Activated CD8-positive, alpha-beta T cell treated with anti-CD3 and anti-CD28 coated beads for 36 hours (primary cell): ENCODE measurements at places on chromosomes 3 and 15. TPM values are rescaled to one million over a fixed set of nuclear protein-coding genes. Genes with fewer than 3 reads are reported as not detected.

GRCh38 chr3:130490241-130490640 lies 26.7 kb upstream of the COL6A6 start:
- DNase-seq: no peak

DNA sequence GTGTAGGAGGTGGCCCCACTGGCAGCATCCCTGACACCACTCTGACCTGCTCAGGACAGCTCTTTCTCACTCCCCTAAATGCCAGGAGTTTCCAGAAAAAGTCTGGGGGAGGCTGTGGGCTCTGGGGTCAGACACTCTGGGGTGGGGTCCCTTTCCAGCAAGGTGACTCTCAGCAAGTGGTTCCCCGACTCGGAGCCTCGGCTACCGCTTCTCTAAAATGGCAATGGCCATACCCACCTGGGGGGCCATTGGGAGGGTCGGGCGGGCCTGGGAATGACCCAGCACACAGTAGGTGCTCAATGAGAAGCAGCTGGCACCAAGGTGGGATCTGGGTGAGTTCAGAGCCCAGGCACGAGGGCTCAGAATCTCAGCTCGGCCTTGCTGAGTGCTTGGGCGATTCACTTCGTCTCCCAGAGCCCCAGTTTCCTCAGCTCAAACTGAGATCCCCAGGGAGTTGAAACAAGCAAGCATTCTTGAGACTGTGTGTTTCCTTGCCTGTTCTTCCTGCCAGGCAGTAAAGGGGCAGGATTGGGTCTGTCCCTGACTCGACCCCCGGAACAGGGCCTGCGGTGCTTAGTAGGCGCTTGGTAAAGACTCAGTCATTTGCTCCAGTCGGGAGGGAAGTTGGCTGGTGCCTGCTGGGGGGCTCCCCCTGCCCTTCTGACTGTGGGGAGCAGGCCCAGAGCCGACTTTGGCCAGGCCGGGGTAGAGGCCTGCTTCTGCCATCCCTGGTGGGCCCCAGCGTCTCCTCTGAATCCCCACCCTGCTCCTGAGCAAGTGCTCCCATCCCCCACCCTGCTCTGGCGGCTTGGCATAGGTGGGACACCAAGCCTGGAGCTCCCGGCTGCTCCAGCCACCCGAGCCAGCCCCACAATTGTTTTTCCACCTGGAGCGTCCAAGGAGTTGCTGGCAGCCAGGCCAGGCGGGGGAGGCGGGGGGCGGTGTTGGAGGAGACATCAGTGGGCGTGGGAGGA lies 32.9 kb upstream of the FBLN2 start:
- no peak for DNase-seq

DNA sequence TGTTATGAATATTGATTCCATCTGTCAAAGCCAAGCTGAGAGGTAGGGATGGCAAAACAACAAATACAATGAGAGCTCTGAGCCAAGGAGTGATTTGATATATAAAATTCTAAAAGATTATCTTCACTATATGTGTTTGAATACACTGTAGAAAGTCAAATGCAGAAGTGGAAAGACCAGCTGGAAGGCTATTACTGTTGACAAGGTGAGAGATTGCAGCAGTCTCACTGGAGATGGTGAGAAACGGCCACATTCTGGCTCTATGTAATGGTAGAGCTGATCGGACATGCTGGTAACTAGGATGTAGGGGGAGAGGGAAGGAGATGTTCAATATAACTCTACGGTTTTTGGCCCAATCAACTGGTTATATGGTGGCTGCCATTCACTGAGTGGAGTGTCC lies 434.2 kb upstream of the SUCLG2 start:
- no peak for DNase-seq

DNA sequence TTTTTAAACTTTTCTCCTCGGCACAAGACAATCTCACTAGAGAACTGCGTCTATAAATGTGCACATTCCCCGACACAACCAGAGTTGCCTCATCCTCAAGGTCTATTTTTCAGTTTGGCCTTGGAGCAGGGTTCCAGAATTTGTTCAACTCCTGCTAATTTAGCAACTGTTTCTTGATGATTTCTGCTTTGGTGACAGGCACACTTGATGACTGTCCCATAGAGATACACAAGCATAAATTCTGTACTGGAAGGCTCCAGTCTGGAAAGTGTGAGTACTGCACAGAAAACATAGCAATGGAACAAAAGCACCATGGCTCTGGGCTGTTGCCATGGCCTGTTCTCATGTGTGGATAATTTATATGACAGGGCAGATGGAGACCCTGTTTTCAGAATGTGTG lies 379.6 kb upstream of the PDZRN3 start:
- DNase-seq: no peak

GRCh38 chr3:16113704-16114103 lies 60.8 kb upstream of the GALNT15 start:
- DNase-seq: no peak

DNA sequence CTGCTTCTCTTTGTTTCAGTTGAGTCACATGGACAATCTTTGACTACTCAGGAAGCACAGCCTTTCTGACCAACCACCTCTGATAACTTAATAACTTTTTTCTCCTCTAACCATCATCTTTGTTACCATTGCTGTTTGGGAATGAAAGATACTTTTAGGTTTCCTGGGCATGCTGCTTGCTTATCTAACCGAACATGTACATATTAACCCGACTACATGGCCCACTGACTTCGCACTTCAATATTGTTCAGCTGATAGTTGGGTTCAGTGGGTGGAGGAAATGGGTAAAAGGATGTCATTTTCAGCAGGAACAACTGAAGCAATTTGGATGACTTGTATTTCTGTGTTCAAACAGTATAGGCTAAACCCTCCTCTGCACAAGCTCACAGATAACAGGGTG lies 214.3 kb downstream of the SQOR start:
- no peak for DNase-seq

DNA sequence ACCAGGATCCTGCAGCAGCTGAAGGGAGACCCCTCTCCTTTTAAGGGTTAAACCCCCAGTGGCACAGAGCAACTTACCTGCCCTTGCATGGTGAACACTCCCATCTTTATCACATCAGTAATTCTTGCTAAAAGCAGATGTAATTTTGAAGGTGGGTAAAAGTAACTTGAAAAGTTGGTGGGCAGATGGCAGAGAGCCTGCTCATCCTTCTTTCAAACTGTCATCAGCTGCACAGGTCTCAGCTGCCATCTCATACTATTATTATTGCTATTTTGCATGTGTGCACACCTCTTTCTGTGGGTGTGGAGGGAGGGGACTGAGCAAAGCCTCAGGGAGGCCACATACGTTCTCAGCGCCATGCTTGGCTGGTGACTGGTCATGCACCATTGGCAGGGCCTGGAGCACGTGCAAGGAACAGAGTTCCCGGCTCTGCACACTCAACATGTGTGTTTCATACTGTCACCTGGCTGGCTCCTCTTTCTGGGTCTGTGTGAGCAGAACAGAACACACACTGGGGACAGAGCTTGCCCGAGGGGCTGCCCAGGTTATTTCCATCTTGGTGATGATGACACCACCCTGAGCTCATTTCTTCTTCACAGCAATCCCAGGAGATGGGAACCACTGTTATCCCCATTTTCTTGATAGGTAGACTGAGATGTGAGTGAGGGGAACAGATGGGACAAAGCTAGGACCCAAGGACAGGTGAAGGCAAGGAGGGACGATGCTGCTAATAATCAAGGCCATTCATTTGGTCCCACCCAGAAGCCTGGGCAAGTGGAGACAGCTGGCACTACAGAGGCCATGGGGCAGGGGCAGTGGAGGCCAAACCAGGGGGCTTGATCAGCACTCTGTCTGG lies 95.8 kb upstream of the KLF13 start:
- no peak for DNase-seq

- no peak for DNase-seq
These were observed 158.4 kb upstream of the NAALADL2 start for GRCh38 chr3:174700736-174701135.

DNA sequence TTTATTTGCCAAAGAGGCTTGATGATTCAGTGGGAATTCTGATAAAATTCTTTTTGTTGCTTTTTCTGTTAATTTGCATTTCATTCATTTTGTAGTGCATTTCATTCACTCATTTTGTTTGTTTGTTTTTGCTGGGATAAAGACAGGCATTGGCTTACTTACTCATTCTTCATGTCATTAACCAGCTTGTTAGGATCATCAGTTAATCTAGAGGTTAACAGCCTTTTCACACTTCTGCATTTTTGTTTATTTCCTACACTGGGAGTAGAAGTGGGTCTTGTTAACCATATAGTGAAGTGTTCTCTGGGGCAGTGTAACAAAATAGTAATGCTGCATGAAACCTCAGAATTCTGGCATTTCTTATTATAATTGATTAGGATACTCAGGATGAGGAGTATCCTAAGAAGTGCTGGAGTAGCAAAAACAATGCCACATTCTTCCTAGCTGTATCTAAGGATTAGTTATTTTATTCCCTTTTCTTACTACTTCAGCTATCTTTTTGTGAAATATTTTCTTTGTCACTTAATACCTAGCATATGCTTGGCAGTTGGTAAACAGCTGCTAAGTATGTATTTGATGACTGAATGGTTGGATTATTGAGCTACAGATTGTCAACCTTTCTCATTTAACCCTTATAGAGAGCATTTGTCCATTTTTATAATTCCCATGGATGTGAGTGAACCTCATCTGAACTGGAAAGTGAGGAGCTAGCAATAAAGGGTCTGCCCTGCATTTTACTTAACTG lies 135.7 kb upstream of the LRRFIP2 start:
- no peak for DNase-seq

- no peak for DNase-seq
These were observed 25.8 kb downstream of the FAM98B start for GRCh38 chr15:38479756-38480155.

- no peak for DNase-seq
These were observed 104.6 kb upstream of the STRIT1 start for GRCh38 chr3:155398046-155398445.

DNA sequence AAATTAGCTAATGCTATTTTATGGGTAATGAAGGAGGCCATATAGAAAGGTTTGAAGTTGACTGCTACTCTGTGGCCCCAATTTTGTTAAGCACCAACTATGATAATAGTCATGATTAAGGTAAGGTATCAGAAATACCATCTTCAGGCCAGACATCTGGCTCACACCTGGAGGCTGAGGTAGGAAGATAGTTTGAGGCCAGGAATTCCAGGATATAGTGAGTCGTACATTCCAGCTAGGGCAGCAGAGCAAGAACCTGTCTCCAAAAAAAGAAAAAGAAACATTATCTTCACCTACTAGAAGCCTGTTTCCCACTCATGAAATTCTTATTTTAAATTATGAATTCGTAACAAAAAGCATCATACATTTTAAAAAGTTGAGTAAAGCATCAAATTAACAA lies 64.4 kb downstream of the LRRC28 start:
- no peak for DNase-seq

- DNase-seq: no peak
These were observed 221.7 kb downstream of the CGGBP1 start for GRCh38 chr3:87837076-87837475.

GRCh38 chr3:27943106-27943505 lies 221.0 kb upstream of the EOMES start:
- DNase-seq: peak; percentile 37

- peak; percentile 16 for DNase-seq
These were observed 19.8 kb upstream of the NUDT16 start for GRCh38 chr3:131361464-131362421.

DNA sequence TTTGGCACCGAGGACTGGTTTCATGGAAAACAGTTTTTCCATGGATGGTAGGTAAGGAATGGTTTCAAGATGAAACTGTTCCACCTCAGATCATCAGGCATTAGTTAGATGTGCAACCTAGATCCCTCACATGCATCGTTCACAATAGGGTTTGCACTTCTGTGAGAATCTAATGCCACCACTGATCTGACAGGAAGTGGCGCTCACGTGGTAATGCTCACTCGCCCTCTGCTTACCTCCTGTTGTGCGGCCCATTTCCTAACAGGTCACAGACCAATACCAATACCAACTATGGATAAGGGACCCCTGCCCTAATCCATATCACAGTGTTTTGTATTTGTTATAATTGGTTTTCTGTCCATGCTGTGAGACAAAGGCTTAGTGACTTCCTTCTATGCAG lies 58.9 kb downstream of the SLMAP start:
- DNase-seq: peak; percentile 68

DNA sequence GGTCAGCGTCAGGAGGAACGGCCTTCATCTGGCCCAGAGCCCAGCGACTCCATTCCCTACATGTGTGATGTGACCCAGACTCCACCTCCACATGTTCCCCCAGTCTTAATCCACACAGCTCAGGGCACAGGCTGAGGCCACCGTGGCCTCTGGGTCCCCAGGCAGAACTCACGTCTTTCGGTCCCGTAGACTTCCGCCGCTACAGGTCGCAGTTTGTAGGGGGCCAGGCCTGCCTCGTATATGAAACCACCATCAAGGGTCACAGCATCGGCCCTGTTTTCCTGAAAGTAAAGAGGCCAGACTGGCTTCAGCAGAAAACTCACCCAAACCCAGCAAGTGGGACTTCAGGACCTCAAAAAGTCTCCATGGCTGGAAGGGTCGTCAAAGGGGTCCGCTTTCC lies 8.6 kb downstream of the LTF start:
- DNase-seq: no peak

DNA sequence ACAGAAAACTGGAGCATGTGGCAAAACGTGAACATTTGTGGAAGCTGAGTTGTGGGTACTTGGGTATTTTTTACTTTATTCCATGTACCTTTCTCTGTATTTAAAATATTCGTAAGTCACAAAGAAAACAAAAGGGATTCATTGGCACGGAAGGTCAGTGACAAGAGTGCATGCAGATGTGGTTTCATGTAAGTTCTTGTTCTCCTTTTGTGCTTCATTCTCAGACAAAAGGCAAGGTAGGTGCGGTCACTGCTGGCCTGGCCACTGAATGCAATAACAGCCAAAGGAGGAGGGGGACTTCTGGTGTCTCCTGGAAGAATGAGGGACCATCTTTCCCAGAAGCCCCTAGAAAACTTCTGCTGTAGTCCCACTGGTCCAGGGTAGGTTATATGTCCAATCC lies 200.0 kb upstream of the TOPAZ1 start:
- no peak for DNase-seq

- no peak for DNase-seq
These were observed 109.9 kb upstream of the RAP2B start for GRCh38 chr3:153052096-153052460.

SLC28A1 gene
- not detected for total RNA-seq

TMEM158 gene
- total RNA-seq: not detected

TLR9 gene
- 2.0 TPM for total RNA-seq

BUB1B gene
- total RNA-seq: 82.5 TPM
